ENCODE measurements at places on chromosomes 16 and 17. TPM values are rescaled to one million over a fixed set of nuclear protein-coding genes. Genes with fewer than 3 reads are reported as not detected.
A peak's percentile ranks its signal among the peaks of the same experiment; 100 is the strongest.

DNA sequence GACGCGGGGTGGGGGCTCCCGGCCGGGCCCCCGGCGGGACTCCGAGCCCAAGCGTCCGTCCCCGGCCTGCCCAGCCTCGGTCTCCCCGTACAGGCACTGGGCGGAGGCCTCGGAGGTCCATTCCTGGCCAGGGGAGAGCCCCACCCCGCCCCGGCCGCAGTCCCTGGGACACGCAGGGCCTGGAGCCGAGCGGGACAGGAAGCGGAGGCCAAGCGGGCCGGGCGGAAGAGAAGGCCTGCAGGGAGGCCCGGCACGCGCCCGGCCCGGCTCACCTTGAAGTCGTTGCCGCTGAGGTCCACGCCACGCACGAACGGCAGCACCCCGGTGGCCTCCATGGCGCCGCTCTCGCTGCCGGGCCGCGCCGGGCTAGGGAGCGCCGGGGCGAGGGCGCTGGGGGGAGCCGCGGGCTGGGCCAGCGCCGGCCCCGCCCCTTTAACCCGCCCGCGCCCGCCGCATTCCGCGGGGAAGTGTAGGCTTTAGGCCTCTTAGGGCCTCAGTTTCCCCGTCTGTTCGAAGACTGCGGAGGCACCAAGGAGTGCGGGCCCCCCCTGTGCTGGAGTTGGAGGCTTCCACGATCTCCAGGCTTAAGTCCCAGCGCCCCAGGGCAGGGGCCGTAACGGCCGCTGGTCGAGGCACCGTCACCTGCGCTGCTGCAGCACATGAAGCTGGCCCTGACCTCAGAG is at the start of gene FLII:
Gene FLII, minus strand, starts transcription at position 383 of the 683 bp plus-strand sequence. Its CDS starts 48 bp downstream, at position 335.
- no peaks in the 10 kb centered on the region for H3K27me3 ChIP-seq
- peak within 1 kb of the TSS; percentile 93 for H3K4me3 ChIP-seq
- H3K36me3 ChIP-seq: peaks cover 3% of the 10 kb centered on the region
- DNase-seq: peak; percentile 75
- H3K27ac ChIP-seq: peak within 1 kb of the TSS; percentile 94

DNA sequence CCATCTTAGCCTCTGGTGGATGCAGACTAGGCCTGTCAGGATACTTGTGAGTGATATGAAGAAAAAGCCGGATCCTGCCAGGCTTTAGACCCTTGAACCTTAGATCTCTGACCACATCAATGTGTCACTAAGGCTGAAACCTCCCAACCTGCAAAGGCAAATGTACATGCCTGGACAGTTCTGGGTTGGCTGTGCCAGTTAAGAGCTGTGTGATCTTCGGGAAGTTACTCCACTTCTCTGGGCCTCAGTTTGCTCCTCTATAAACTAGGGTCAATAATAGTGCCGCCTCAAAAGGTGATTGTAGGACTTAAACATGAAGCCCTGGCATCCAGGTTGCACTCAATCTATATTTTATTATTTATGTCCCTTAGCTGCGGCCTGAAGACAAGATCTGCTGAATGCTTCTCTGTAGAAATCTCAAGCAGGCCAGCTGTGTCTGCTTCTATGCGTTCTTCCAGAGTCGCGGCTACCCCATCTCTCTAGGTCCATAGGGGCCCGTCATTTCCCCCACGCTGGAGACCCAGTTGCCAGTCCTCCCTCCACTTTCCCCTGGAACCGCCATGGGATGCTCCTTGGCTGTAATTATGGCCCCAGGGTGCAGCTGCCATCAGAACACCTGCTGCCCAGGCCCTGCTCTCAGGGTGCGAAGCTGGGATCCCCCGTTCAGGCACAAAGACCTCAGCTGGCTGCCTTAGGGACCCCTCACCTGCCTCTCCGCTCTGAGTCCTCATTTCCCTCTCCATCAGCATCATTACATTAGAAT is 50.2 kb downstream of the AKAP1 start:
- H3K4me1 ChIP-seq: no peaks in the 10 kb centered on the region
- H3K36me3 ChIP-seq: no peaks in the 10 kb centered on the region
- no peaks in the 10 kb centered on the region for H3K27me3 ChIP-seq
- DNase-seq: no peak

GRCh38 chr17:49859991-49860953 is 12.4 kb upstream of the TAC4 start:
- no peak overlapping the region for H3K4me3 ChIP-seq
- no peak overlapping the region for H3K27ac ChIP-seq
- no peaks in the 10 kb centered on the region for H3K27me3 ChIP-seq

DNA sequence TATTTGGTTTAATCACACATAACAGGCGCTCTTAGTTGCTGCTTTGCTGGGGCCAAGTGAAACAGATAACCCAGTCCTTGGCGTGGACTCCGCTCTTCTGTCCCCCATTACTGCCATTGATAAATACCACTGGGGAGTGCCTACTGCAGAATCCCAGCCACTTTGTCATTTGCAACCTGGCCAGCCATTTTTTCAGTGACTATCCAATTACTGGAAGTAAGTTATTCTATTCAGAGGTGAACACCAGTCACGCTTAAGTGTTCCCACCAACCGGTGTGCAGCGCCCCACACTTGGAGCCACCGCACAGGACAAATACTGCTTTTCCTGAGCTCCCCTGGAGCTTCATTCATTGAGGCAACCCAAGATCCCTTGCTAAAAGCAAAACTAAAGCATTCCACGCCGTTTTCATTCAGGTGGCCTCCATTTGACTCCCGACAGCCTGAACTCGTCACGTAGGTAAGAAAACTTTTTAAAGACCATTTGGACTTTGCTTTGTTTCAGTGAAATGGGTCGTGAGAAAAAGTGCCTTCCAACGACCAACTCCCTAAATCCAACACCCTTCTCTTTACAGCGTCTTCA is 1.8 kb downstream of the USP7 start:
- no peaks in the 10 kb centered on the region for H3K27me3 ChIP-seq
- H3K4me3 ChIP-seq: peak overlapping the region; percentile 55
- peaks cover 40% of the 10 kb centered on the region for H3K4me1 ChIP-seq
- DNase-seq: peak; percentile 55
- H3K36me3 ChIP-seq: no peaks in the 10 kb centered on the region

GRCh38 chr16:13143551-13143950 is 242.2 kb downstream of the SHISA9 start:
- H3K27ac ChIP-seq: no peak overlapping the region
- H3K36me3 ChIP-seq: no peaks in the 10 kb centered on the region
- H3K4me3 ChIP-seq: no peak overlapping the region
- H3K4me1 ChIP-seq: no peaks in the 10 kb centered on the region
- H3K27me3 ChIP-seq: no peaks in the 10 kb centered on the region
- no peak for DNase-seq

GRCh38 chr16:78909226-78909625 is 691.3 kb downstream of the MAF start:
- no peaks in the 10 kb centered on the region for H3K4me1 ChIP-seq
- peak; percentile 69 for DNase-seq
- no peak overlapping the region for H3K27ac ChIP-seq

- no peaks in the 10 kb centered on the region for H3K27me3 ChIP-seq
- no peak overlapping the region for H3K4me3 ChIP-seq
- DNase-seq: no peak
- H3K27ac ChIP-seq: no peak overlapping the region
- H3K36me3 ChIP-seq: peaks cover 7% of the 10 kb centered on the region
- H3K4me1 ChIP-seq: peaks cover 50% of the 10 kb centered on the region
Observed at GRCh38 chr16:1548727-1549126, 15.3 kb downstream of the TMEM204 start.

DNA sequence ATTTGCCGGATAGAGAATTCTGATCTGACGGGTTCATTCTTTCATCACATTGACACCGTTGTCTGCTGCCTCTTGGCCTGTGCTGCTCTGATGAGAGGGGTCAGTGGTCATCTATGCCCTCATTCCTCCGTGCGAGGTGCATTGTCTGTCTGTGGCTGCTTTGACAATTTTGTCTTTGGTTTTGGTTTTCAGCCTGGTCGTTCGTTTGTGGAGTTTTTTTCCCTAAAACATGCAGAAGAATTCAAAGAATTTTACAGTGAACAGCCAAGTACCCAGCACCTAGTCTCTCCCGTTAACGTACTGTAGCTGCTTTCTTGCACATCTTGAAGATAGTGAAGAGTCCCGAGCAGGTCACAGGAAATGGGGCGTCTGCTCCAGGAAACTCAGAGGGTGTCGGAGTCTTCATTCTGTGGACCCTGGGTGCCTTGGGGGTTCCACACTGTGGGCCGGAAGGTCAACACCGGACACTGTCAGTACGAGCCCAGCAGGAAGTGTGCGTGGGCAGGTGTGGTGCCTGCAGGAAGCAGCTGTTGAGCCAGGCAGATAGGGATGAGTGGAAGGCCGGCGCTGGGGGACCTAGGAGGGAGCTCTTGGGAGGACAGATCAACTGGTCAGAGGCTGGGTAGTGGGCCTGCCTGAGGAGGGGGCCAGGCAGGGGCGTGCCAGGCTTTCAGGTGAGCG is 28.2 kb downstream of the CRAMP1 start:
- no peaks in the 10 kb centered on the region for H3K4me1 ChIP-seq
- H3K27me3 ChIP-seq: no peaks in the 10 kb centered on the region
- H3K36me3 ChIP-seq: peaks cover 35% of the 10 kb centered on the region
- no peak for DNase-seq

DNA sequence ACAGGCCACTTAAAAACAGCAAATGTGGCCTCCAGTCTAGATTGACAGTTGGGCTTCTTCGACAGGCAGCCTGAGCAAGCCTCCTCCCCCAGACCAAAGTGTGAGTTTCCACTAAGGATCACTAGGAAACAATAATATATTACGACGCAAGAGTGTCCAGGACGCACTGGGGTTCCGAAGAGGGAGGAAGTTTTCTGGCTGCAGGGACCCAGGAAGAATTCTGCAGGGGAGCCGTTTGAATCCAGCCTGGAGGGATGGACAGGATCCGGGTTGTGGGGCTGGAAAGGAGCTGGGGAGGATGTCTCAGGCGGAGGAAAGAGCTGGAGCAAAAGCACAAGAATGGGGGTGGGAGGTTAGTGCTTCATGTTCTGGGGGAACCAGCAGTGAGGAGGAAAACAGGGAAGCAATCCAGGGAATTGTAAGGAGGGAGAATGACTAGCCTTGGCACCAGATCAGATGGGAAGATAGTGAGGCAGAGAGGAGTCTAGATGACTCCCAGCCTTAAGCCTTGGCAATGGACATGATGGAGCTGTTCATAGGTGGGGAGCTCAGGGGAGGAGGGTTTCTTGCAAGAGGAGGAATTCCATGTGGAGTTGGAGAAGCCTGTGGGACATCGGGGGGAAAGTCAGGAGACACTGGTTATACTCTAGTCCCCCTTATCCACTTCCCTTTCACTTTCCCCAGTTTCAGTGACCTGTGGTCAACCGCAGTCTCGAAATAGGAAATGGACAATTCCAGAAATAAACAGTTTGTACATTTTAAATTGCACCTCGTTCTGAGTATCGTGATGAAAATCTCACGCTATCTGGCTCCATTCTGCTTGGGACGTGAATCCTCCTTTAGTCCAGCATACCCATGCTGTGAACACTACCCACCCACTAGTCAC is 26.6 kb downstream of the NGFR start:
- H3K4me3 ChIP-seq: no peak overlapping the region
- H3K4me1 ChIP-seq: no peaks in the 10 kb centered on the region
- no peak for DNase-seq
- no peaks in the 10 kb centered on the region for H3K27me3 ChIP-seq
- H3K27ac ChIP-seq: no peak overlapping the region
- no peaks in the 10 kb centered on the region for H3K36me3 ChIP-seq

DNA sequence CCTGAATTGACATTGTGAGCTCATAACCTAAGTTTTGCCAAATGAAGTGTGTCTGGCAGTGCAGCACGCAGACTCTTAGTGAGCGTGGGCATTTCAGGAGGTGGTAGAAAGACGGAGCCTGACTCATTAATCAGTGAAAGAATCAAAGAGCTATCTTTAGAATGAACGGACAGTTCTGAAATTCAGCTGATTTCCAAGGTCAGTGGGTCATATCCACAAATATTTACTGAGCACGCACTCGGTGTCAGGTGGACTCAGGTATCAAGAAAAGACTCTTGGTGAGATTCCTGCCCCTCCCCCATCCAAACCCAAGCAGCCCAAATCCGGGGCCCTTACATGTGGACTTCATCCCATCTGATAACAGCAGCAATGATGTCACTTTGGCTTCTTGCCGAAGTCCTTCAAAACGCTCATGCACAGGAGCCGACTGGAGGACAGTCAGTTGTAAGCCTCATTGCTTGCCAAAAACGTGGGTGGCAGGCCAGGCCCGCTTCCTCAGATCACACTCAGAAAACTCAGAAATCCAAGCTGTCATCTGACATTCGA is 185.8 kb downstream of the HS3ST3A1 start:
- H3K36me3 ChIP-seq: no peaks in the 10 kb centered on the region
- H3K27ac ChIP-seq: no peak overlapping the region
- DNase-seq: no peak
- H3K27me3 ChIP-seq: no peaks in the 10 kb centered on the region

- H3K27ac ChIP-seq: no peak overlapping the region
- no peak for DNase-seq
- no peak overlapping the region for H3K4me3 ChIP-seq
- H3K36me3 ChIP-seq: no peaks in the 10 kb centered on the region
Observed at GRCh38 chr16:51434567-51435198, 283.6 kb upstream of the SALL1 start.

- H3K4me3 ChIP-seq: no peak overlapping the region
- H3K27me3 ChIP-seq: peaks cover 3% of the 10 kb centered on the region
- peaks cover 7% of the 10 kb centered on the region for H3K4me1 ChIP-seq
- no peaks in the 10 kb centered on the region for H3K36me3 ChIP-seq
- no peak overlapping the region for H3K27ac ChIP-seq
Observed at GRCh38 chr16:31143011-31143693, 6.7 kb downstream of the PRSS36 start.

- H3K27ac ChIP-seq: no peak overlapping the region
- no peaks in the 10 kb centered on the region for H3K27me3 ChIP-seq
- H3K36me3 ChIP-seq: no peaks in the 10 kb centered on the region
- no peak for DNase-seq
- peaks cover 12% of the 10 kb centered on the region for H3K4me1 ChIP-seq
Observed at GRCh38 chr17:58377661-58378060, 25.7 kb upstream of the SUPT4H1 start.

- no peaks in the 10 kb centered on the region for H3K27me3 ChIP-seq
- no peak overlapping the region for H3K4me3 ChIP-seq
- H3K27ac ChIP-seq: peak overlapping the region; percentile 39
Observed at GRCh38 chr16:11093572-11094074, 149.3 kb downstream of the CLEC16A start.

- no peaks in the 10 kb centered on the region for H3K36me3 ChIP-seq
- DNase-seq: no peak
- H3K4me3 ChIP-seq: no peak overlapping the region
- H3K27ac ChIP-seq: no peak overlapping the region
- no peaks in the 10 kb centered on the region for H3K4me1 ChIP-seq
Observed at GRCh38 chr17:65093930-65094329, 37.4 kb upstream of the GNA13 start.

ITGAD gene
- 0.13 TPM for total RNA-seq

HP gene
- 41.4 TPM for total RNA-seq

KRTAP17-1 gene
- not detected for total RNA-seq

Measured in kidney (tissue), 22 donors.